NCI-H510A (cell line): ENCODE measurements at places on chromosomes 3 and 15.

- DNase-seq: no peak
These were observed 288.4 kb upstream of the SATB1 start for GRCh38 chr3:18713577-18713951.

- DNase-seq: no peak
These were observed 122.4 kb downstream of the CBLB start for GRCh38 chr3:105746231-105746996.

DNA sequence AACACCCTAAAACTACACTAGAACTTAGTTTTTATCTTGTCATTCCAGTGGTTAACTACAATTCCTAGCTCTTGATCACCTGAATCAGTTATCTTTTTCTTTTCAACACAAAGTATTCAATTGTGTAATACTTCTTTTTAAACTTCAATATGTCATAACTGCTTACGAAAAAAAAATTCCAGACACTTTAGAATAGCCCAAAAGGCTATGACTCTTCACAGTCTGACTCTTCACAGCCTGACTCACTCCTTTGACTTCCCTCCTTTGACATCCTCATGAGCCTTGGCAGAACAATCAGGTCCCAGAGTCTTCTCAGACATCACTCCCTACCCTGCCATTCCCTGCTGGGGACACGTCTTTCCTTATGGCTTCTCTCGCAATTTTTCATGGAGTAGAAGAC lies 727.1 kb downstream of the ROBO1 start:
- no peak for DNase-seq

DNA sequence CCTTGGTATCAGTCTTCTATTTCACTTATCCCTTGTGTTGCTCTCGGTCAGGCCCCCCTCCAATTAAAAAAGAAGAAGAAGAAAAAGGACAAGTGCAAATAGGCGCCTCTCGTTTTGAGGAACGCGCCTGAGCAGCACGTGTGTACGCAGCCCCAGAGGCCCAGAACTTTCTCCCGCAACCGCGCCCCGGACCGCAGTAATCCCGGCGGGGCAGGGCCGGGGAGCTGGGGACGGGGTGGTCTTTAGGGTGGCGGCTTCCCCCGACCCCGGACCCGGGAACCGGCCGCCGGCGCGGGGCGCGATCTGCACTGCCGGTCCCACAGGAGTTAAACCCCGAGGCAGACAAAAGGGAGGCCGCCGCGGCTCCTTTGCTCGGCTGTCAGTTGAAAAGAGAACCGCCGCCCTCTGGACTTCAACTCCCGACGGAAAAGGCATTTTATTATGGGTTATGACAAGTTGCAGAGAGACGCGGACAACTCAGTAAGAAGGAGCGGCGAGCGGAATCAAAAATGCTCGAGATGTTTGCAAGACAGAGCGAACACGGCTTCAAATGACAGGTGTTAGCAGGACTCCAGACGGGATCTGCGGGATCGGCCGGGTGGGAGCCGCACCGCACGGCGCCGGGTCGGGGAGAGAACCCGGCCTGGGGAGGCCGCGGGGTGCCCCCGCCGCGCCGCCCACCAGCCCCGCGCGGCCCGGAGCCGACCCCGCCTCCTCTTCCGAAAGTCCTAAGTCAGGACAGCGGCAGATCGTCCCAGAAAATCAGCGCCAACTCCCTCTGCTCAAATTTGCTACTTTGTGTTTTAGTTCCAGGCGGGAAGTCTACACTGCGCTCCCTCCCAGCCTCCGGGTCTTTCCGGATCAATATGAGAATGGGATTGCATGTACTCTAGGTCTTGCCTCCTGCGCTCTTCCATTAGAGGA lies 79.0 kb downstream of the NR2F2 start:
- no peak for DNase-seq

DNA sequence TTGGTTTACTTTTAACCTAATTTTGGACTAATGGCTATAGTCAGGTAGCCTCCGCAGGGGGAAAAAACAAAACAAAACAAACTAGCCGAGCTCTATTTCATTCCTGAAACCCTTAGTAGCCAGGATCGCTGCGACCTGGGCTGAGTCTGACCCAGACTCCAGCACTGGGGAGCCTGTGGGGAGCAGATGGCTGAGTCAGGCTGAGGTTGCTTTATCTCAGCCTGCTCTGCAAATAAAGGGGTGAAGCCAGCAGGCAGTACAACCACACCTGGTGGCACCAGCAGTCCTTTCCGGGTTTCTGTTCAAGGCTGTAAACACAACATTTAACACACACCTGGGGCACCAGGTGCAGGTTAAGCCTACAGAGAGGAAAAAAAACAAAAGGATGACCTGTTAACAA lies 27.3 kb downstream of the ABHD2 start:
- peak; percentile 68 for DNase-seq

DNA sequence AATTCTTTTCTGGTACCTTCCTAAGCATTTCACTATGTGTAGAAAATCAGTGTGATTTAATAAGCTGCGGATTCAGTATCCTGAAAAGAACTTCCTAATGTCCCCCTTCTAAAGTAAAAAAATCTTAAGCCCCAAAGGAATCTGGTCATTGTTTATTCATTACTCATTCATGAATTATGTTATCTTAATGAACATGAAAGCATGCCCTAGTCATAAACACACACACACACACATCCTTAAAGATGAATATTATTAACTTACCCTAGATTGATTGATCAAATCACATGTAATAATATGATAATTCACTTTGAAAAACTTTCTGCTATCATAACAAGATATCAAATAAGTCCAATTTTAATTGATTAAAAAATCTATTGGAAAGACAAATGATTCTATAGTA lies 96.4 kb upstream of the BFSP2 start:
- no peak for DNase-seq

DNA sequence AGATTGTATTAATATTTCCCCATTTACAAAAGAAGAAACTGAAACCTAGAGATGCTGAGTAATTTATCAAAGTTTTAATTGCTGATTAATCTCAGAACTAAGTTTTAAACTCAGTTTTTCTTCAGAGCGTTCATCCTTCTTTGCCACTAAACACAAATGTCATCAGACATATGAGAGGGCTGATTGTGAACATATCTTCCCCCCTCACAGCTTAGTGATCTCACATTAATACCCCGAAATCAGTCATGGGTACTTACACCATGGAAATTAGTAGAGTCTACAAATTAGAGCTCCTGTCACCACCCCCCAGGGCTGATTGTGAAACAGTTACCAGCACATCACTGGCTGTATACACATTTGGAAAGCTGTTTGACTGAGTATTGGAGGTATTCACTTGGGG lies 189.3 kb upstream of the SGO1 start:
- DNase-seq: no peak

DNA sequence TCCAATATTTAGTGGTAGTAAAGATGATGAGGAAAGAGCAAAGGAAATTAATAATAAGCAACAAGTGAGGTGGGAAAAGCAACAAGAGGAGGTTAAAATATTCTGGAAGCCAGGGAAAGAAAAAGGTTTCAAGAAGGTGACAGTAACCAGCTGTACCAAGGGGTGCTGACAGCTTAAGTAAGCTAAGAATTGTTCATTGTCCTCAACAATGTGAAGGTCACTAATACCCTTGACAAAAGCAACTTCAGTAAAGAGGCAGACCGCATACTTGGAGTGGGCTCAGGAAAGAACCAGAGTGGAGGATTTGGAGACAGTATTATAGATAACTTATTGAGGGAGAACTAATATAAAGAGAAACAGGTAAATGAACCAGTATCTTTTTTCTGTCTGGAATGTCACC lies 116.2 kb downstream of the GBE1 start:
- no peak for DNase-seq

DNA sequence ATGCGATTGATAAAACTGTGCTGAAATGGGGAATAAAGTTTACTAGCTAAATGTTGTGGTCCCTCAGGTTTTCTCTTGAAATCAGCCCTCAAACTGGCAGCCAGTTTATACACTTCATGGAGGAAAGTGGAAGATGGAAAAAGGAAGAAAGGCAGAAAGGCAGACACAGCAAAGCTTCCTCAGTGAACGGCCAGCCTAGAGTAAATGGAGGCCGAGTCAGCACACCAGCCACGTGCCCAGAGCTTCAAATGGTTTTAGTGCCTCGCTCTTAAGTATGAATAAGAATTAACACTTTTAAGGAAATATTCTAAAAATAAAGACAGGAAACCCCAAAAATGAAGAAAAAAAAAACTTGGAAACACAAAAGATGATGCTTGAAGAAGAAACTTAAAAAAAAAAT lies 48.3 kb downstream of the GNB4 start:
- no peak for DNase-seq

- no peak for DNase-seq
These were observed 117.4 kb downstream of the ATG7 start for GRCh38 chr3:11389386-11390268.

DNA sequence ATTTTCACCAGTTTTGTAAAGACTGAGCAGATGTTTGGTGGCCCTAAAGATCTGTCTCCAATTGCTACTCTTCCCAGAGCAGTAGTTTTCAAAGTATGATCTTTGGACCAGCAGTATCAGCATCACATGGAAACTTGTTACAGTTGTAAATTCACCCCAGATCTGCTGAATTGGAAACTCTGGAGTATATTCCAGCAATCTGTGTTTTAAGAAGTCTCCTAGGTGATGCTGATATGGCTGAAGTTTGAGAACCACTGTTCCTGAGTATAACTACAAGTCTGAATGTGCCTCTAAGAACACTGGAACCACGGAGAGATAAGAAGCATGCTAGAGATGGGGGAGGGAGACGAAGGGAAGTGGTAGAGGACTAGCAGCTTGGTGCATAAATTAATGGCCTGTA lies 45.7 kb downstream of the NUDT16 start:
- DNase-seq: no peak

- no peak for DNase-seq
These were observed 12.6 kb upstream of the HRG start for GRCh38 chr3:186653080-186653707.

DNA sequence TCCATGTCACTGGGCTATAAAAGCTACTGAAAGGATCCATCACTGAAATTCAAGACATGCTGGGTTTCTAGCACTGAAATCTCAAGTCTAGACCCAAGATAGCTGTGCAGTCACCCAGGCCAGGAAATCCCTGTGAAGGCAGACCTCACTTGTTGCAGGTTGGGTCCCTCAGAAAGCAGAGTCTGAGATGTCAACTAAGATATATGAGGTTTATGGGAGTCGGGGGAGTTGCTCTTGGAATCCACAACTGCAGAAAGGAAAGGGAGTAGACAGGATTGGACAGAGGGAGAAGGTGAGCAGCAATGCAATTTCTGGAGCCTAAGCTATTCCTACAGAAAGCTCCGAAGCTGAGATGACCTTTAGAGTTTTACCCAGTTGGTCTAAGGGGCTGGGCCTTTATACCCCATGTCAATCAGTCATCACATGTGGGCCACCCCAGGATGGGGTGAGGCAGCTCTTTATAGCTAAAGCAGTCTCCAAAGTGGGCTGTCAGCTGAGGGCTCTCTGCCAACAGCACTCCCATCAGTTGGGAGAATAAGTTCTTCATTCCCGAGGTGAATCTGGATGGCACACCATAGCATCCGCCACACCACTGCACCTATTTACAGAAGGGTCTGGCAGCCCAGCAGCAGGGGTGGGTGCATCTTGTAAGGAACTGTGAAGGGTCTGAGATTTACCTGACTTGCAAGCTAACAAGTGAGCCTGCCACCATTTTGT lies 52.3 kb upstream of the ACVR2B start:
- DNase-seq: no peak

GRCh38 chr3:38563886-38564270 lies 67.7 kb downstream of the EXOG start:
- DNase-seq: no peak

GRCh38 chr3:16441371-16441875 lies 72.1 kb downstream of the RFTN1 start:
- DNase-seq: no peak

GRCh38 chr3:160697637-160698380 lies 20.8 kb downstream of the ARL14 start:
- no peak for DNase-seq

DNA sequence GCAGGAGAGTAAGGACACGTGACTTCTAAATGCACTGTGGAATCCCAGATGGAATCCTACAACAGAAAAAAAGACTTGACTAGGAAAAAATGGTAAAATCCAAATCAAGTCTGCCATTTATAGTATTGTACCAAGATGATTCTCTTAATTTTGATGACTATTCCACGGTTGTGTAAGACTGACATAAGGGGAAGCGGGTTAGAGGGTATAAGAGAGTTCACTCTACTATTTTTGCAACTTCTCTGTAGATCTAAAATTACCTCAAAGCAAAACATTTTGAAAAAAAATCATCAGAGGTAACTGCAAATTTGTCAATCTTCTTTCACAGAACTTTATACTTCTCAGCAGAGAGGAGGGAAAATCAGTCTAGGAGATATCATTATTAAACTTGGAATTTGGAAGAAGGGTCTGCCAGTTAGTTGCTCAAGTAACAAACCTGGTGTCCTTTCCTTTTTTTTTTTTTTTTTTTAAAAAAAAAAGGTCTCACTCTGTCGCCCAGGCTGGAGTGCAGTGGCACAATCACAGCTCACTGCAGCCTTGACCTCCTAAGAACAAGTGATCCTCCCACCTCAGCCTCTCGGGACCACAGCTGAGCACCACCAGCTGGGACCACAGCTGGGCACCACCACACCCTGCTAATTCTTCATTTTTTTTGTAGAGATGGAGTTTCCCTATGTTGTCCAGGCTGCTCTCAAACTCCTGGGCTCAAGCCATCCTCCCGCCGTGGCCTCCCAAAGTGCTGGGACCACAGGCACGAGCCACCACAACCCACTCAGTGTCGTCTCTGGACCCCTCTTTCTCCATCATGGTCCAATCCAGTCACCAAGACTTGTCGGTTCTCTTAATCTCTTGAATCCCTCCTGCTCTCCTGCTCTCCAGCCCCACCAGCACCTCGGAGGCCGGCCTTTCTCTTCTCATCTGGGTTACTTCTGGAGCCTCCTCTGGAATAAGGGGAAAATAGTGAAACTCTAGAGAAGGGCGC lies 14.9 kb upstream of the HES1 start:
- DNase-seq: no peak

GRCh38 chr3:56488812-56489600 lies 20.7 kb upstream of the ERC2 start:
- no peak for DNase-seq

GRCh38 chr3:122942937-122943827 lies 84.4 kb downstream of the SEMA5B start:
- peak; percentile 15 for DNase-seq

- no peak for DNase-seq
These were observed 27.6 kb downstream of the RFT1 start for GRCh38 chr3:53102601-53103147.

GRCh38 chr15:32014953-32015352 lies 15.4 kb upstream of the CHRNA7 start:
- no peak for DNase-seq

DNA sequence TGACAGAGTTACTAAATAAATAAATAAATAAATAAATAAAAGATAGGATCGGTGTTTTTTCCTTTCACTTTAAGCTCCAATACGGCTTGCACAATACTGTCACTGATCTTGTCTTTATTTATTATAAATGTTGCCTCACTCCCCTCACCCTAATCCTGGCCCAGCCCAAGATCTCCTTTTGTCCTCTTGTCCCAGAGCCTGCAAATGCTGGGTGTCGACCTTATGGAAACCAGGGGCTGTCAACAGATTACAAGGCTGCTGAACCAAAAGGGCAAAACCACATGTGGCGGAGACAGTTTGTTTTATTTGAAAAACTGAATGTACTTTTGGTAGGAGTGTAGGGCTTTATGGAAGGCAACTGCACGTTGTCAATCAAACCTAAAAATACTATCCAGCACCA lies 75.9 kb downstream of the RFTN1 start:
- no peak for DNase-seq
